ENCODE measurements at places on chromosomes 2 and 18.

DNA sequence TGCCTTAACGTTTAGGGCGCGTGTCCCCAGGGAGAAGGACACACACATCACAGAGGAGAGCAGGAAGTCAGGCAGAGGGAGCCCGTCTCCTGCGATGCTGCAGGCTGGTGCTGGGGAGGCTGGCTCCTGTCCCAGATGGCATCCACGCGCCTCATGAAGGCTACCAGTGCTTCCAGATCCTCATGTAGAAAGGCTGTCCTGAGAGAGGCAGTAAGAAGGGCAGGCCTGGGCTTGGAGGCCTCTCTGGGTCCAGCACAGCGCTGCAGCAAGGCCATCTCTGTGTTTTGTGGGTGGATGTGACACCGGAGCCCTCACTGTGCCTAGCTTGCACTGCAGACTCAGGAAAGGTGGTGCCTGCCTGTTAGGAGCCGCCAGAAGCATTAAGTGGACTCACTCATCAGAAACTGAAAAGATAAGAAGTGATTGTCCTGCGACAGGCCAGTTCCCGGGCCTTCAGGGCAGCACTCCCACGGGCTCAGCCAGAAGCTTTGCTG is 62.7 kb downstream of the FAM168B start:
- peak; percentile 70 for DNase-seq

- no peak for DNase-seq
Observed at GRCh38 chr2:201058914-201059313, 12.6 kb downstream of the HYCC2 start.

GRCh38 chr2:239166201-239166834 is 234.5 kb downstream of the HDAC4 start:
- no peak for DNase-seq

DNA sequence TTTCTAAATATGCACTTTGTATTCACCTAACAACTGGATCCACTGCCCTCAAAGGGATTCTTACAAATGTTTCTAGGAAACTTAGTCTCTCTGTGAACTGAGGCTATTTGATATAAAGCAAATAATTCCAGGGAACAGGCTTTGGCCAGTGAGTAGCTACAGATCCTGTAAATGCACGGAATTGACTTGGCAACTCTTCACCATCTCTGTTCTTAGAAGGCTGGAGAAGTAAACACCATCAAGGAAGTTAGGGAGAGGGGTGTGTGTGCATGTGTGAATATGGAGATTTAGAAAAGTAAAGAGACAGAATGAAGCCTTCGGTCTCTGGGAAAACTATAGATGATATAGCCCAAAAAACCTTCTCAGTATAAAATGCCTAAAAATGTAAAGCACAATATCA is 10.7 kb downstream of the CIDEA start:
- no peak for DNase-seq

GRCh38 chr2:17058772-17059402 is 393.3 kb upstream of the CYRIA start:
- DNase-seq = no peak

Measured in NCI-H1694 (cell line).